ENCODE measurements at places on chromosomes 1 and 21.

DNA sequence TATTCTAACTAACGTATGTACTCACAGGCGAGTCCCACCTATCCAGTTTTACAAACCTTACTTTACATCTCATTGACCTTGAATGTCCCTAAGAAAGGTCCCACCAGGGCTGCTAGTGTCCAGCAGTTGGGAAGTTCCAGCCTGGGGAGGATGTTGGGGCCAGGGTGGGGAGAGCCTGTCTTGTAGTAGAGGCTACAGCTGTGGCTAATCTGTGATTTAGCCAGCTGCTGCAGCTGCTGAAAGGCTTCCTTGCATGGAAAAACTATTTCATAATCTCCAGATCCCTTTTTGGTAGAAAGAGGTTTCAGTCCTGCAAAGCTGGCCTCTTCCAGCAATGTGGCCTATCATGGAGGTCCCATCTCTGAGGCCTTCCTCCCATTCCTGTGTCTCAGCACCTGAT is 23.1 kb downstream of the TNN start:
- no peak for DNase-seq

- no peak for DNase-seq
These were observed 2.4 kb upstream of the E2F2 start for GRCh38 chr1:23533246-23534023.

- DNase-seq, result no peak
These were observed 95.2 kb downstream of the PTPN14 start for GRCh38 chr1:214455971-214456867.

DNA sequence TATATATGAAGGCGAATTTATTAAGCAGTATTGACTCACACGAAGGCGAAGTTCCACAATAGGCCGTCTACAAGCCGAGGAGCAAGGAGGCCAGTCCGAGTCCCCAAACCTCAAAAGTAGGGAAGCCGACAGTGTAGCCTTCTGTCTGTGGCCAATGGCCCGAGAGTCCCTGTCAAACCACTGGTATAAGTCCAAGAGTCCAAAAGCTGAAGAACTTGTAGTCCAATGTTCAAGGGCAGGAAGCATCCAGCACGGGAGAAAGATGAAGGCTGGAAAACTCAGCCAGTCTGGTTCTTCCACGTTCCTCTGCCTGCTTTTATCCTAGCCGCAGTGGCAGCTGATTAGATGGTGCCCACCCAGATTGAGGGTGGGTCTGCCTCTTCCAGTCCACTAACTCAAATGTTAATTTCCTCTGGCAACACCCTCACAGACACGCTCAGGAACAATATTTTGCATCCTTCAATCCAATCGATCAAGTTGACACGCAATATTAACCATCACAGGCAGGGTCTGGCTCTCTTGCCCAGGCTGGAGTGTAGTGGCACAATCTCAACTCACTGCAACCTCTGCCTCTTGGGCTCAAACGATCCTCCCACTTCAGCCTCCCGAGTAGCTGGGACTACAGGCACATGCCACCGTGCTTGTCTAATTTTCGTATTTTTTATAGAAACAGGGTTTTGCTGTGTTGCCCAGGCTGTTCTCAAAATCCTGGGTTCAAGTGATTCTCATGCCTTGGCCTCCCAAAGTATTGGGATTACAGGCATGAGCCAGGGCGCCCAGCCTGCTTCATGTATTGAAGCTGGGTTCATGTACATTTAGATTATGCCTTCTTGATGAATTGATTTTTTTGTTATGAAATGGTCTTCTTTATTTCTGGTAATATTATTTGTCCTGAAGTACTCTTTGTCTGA is 85.3 kb downstream of the DHRS3 start:
- no peak for DNase-seq

GRCh38 chr1:210726621-210727020 is 397.9 kb downstream of the HHAT start:
- DNase-seq, result no peak

DNA sequence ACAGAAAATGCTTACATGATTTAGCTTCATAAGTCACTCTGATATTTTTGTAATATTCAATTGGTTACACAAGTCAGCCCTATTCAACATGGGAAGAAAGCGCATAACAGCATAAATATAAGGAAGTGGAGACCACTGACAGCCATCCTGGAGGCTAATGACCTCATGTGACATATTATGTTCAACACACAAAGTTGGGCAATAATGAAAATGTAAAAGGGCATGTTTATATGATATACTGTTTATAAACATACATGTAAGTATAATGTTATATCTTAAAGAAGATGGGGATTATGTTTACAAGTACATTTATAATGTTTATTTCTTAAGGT is 30.2 kb downstream of the EVI5 start:
- DNase-seq, result no peak

DNA sequence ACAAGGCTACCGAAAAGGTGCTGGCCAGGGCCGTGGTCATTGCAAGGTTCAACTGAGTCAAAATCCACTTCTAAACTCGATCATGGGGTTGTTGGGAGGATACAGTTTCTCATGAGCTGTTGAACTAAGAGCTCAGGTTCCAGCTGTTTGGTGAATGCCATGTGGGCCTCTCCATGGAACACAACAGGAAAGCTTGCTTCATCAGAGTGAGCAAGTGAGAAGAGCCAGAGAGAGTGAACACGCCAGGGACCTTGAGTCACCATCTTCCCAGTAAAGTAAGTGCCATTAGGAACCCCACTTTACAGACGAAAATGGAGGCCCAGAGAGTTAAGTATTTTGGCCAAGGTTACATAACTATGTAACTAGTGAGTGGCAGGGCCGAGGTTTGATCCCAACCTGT is 475.1 kb upstream of the VAMP3 start:
- DNase-seq, result no peak

DNA sequence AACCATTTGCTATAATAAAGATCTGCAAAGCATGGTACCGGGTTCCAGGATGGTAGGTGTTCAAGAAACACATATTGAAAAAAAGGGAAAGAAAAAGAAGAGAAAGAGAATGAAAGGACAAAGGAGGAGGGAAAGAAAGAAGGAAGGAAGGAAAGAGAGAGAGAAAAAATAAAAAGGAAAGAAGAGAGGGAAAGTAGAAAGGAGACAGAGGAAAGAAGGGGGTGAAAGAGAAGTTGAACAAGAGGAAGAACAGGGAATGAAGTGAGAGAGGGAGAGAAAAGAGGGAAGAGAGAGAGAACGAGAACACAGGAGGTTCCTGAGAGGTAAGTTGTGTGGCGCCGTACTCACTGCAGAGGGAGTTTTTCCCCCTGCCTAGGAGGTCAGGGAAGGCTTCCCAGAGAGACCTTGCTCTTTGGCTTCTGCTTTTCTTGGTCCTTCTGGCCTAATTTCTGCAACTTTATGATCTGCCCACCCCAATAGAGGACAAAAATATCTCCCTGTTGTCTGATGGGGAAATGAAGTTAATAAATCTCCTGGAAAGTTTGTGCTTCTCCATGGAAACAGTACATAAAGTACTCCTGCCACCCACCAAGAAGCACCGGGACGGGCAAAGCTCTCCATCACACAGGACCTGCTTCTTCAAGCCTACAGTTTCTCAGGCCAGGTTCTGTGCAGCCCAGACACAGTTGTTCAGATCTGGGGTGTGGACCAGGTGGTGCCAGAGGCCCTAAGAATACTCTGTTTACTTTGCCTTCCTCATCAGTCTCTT is 124.8 kb downstream of the ROR1 start:
- no peak for DNase-seq

- no peak for DNase-seq
These were observed 4.1 kb downstream of the SERINC2 start for GRCh38 chr1:31417148-31417547.

DNA sequence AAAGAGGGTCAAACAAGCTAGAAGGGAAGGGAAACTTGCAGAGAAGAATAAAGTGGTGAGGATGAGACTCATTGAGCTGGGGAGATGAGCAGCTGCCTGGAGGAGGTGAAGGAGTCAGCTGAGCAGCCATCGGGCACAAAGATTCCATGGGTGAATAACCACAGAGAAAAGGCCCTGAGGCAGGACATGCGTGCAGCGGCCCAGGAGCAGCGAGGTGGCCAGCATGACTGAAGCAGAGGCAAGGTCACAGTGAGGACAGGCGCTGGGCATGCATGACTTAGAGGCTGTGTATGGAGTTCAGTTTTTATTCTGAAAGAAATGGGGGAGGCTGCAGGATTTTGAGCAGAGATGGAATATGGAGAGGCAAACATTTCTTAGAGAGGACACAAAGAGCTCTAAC is 24.9 kb downstream of the OLFML2B start:
- DNase-seq, result no peak

DNA sequence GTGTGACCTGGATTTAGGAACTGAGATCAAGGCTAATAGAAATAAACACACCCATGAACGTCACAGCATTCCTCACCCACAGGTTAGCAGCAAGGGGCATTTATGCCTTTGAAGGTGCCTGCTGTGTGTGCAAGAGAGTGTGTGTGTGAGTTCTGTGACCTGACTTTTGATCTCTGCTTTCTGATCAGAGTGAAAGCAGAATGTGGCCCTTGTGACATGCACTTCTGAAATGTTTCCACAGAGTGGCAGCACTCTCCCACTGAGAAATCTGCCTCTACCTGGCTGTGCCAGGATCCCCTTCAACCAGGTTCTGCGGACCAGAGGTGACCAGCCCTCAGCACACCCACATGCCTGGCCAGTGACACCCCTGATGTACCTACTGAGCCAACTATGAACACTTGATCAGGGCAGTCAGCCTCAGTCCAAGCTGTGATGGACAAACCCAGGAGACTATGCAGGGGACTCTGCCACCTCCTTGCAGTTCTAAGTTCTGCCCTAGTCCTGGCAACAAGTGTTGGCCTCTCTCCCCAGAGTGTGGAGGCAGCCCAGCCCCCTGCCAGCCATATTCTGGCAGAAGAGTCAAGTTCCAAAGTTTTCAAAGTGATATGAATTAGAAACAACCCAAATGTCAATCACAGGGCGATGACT is 41.0 kb downstream of the RXRG start:
- peak; percentile 13 for DNase-seq

- DNase-seq, result no peak
These were observed 148.7 kb downstream of the ADSS2 start for GRCh38 chr1:244302876-244303609.

DNA sequence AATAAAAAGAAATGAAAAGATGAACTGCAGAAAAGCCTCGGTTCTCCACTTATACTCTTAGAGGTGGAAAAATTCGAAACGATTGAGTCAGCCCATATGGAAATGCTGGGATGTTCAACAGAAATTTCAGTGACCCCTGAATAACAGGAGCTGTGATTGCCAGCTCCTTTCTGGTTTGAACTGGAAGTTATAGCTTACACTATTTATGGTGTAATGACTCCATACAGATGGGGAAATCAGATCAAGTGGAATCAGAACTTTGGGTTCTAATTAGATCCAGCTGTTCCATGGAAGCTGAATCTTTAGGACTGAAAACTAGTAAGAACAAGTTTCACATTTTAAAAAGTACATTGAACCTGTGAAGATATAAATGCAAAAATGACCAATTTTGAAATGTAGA is 569.3 kb upstream of the ZRANB2 start:
- no peak for DNase-seq

DNA sequence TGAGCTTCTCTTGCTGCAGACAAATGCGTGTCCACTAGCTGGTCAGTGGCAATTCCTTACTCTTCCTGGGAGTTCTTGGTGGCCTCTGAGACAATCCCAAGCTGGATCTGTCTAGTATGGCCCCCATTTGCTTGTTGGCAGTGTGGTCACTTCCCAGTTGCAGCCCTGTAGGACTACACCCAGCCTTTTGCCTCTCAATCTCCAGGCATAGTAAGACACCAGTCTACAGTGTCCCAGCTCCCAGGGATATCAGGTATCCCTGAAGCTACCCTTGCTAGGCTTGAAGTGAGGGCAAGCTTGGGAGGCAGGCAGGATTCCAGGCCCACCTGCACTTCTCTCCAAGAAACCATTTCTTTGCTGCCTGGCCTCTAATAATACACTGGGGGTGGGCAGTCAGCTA is 316.6 kb downstream of the RYR2 start:
- DNase-seq, result no peak

DNA sequence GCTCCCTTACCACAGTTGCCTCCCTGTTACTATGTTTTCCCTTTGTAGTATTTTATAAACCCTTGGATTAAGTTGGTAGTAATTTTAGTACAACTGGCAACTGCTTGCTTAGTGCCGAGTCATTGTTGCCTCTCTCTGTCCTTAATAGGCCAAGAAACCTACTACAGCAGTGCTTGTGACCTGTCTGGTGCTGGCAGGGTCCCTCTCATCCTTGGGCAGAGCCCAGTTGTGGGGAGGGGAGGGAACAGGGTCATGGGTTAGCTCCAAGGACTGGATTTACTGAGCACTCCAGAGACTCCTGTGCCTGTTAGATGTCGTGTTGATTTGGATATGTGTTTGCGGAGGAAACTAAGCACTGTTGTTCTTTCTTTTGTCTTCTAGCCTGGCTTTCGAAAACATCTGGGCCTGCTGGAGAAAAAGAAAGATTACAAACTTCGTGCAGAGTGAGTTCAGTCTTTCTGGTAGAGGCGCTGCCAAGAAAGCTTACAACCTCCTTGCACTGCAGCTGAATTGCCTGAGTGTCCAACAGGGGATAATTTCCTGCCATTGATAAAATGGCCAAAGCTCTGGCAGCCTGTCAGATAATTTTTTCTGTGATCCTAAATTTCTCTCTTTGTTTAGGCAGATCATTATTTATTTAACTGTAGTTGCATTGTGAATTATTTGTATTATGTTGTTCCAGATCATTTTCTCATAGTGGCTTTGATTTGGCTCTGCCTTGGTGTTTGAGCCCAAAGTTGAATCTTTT is 3.6 kb downstream of the UTP11 start:
- DNase-seq, result no peak

GRCh38 chr1:201153474-201154388 is 543 bp downstream of the TMEM9 start:
- DNase-seq, result peak; percentile 83

DNA sequence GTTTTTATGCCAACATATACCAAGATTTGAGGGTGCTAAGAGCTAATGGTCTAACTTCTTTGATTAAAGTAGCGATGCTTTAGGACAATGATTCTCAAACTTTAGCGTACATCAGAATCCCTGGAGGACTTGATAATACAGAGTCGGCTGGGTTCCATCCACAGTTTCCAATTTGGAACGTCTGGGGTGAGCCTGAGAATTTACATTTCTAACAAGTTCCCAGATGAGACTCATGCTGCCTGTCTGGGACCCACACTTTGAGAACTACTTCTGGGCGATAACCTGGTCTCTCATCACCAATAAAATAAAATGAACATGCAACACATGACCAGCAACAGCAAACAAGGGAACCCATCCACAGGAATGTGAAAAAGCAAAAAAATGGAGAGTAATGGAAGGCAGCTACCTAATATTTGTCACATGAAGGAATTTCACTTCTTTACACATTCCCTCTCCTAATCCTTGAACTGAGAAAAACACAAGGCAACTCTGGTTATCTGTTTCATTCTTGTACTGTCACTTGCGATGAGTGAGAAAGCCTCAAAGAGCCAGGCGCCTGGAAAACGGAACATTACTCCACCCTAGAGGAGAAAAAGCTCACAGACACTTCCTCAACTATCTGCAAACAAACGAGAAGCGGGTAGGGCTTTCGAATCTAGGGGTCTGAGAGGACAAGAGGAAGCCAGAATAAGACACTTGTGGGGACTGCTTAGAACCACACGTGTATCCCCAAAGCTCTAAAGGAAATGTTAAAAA is 14.0 kb downstream of the HSF2BP start:
- no peak for DNase-seq

DNA sequence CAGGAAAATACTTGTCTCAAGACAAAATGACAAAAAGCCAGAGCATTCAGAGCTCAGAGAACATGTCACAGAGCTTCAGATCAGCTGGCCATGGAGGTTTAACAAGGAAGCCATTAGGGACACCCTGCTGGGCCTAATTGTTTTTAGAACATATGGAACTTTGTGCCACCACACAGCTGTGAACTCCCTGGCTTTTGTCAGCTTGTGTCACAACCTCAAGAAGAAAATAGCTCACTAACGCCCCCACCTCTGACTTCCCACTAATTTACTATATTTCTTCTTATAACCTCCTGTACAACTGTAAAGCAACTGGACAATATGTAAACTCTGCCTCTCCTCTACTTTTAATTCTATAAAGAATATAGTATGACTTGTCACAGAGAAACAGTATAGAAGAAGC is 21.0 kb upstream of the TDRD10 start:
- DNase-seq, result no peak
